Activated T-helper 1 cell treated with Interleukin-2 at 50 U/mL for 16 hours (primary cell): ENCODE measurements at places on chromosomes 2 and 18.

DNA sequence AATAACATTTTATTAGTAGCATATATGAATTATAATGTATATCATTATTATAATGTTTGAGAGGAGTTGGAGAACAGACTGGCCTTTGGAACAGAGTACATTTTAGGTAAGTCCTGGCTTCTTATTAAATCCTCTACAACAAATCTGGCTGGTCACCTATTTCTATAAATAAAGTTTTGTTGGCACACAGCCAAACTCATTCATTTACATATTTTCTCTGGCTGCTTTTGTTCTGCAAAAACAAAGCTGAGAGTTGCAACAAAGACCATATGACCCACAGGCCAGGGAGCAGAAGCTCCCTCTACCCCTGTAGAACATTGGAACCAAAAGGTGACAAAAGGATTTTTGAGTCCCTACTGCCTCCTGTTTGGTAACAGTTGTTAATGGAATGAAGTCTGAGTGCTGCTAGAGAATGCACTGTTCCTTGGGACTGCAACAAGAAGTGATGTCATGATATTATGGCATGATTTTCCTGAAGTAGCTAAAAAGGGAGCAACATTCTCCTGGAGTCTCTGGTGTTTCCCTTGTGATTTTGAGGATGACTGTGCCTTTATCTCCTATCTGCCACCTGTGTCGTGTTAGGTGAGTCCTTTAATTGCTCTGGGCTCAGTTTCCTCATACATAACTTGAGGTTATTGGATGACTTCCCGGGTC lies 22.0 kb upstream of the SP9 start:
- DNase-seq: no peak

GRCh38 chr2:2114707-2115245 lies 216.3 kb downstream of the MYT1L start:
- no peak for DNase-seq

DNA sequence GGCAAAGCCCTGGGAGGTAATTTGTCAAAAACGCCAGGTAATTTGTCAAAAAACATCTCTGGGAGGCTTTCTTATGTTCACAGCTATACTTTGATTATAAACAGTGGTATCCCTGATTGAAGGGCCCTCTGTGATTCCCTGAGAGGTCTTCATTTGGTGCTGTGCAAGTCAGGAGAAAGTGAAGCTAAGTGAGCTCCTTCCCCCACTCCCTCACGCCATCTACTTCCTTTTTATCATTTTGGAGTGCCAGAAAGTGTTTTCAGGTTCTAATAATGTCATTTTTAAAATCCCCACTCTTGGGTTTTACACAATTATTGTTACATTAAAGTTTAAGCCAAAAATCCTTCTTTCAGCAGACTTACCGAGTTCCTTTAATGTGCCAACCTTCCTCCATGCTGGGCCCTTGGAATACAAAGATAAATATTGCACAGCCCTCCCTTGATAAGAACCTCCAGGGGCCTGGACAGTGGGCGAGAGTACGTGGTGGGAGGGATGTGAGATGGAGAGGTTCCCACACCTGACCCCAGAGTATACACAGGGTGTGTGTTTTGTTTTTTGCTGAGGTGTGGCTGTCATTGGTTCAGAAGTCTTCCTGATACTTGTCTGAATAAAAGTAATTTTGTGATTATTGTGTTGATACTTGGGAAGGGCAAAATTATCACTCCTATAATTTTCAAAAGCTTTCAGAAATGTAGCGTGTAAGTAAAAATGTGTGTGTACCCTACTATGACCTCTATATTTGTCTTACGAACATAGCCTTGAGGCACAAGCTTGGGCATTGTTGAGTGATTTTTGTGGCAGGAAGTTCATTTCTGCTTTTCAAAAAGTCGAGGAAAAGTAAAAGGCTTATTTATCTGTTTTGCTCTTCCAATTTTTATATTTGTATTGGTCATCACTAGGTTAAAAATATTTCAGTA lies 8.2 kb downstream of the MAPRE2 start:
- no peak for DNase-seq

DNA sequence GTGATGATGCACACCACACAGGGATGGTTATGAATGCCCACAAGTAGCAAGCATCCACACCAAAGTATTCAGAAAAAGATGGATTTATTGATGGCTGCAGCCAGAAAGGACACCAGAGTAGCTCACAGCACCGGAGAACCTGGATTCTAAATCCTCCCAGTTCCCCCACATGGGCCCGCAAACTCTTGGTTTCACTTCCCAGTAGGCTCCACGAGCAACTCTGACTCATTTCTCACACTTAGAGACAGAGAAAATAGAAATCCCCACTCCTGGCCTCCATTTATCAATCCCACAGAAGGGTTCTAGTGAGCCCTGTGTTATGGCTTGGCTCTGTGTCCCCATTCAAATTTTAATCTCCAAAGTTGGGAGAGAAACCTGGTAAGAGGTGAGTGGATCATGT lies 426.7 kb upstream of the MYT1L start:
- DNase-seq: no peak

GRCh38 chr2:150427298-150427697 lies 60.2 kb downstream of the RND3 start:
- DNase-seq: no peak

DNA sequence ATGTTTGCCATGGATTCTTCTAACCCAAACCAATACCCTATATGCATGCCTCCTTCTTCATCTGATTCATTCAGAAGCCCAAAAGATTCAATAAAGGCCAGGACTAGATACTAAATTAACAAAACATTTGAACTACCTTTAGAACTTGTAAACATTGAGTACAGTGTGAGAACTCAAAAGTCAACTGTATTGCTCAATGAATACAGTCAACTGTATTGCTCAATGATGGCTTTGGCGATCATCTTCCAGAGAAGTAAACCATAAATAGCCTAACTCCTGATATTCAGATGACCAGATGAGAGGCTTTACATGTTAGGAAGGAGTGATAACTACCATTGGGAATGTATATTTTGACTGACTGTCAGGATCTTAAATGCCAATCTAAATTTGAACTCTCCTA lies 206.5 kb upstream of the ITGA4 start:
- DNase-seq: no peak
